ENCODE measurements at places on chromosomes 7 and 10. TPM values are rescaled to one million over a fixed set of nuclear protein-coding genes. Genes with fewer than 3 reads are reported as not detected.

DNA sequence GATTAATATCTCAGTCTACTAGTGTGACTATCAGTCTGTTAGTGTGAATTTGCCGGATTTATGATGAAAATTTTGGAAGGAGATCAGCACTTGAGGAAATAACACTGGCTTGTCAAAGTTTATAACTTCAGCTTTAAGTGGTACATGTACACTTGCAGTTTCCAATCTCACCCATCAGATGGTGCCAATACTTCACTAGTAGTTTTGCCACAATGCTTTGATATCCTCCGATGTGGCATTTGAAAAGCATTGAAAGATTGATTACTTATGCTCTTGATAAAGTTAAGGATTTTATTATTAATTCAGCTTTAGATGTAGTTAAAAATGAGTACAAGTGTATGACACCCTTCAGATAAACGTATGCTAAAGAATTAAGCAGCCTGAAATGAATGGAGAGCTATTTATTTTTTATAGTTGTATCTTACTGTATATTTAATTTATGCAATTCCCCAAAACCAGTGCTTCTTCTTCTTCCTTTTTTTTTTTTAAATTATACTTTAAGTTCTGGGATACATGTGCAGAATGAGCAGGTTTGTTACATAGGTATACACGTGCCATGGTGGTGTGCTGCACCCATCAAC lies 98.2 kb downstream of the ANLN start:
- no peak overlapping the region for H3K4me3 ChIP-seq
- no peak overlapping the region for H3K27ac ChIP-seq
- peak; percentile 57 for DNase-seq
- H3K4me1 ChIP-seq, result peaks cover 2% of the 10 kb centered on the region
- no peaks in the 10 kb centered on the region for H3K36me3 ChIP-seq

DNA sequence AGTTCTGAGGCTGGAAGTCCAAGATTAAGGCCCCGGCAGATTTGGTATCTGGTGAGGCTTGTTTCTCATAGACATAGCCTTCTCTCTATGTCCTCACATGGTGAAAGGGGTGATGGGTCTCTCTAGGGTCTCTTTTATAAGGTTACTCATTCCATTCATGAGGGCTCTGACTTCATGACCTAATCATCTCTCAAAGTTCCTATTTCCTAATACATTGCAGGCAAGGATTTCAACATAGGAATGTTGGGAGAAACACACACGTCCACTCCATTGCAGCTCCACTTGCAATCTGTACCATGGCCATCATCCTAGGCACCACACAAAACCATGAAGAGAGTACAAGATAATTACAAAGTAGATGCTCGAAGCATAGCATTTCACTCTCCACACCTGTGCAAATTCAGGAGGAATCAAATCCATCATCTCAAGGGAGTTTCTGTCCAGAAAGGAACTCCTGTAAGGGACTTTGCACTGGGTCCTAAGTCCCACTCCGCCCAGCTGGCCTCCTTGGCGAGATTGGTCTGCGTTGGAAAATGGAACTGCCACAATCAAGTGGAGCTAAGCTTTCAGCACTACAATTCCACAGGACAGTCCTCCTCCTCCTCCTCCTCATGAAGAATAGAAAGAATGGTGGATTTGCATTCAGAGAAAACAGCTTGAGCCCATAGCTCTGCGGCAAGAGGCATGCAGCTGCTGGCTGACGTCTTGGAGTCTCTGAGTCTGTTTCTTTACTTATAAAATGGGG lies 8.8 kb downstream of the DDC start:
- no peaks in the 10 kb centered on the region for H3K36me3 ChIP-seq
- no peak overlapping the region for H3K27ac ChIP-seq
- no peak for DNase-seq
- peaks cover 39% of the 10 kb centered on the region for H3K27me3 ChIP-seq
- no peak overlapping the region for H3K4me3 ChIP-seq

DNA sequence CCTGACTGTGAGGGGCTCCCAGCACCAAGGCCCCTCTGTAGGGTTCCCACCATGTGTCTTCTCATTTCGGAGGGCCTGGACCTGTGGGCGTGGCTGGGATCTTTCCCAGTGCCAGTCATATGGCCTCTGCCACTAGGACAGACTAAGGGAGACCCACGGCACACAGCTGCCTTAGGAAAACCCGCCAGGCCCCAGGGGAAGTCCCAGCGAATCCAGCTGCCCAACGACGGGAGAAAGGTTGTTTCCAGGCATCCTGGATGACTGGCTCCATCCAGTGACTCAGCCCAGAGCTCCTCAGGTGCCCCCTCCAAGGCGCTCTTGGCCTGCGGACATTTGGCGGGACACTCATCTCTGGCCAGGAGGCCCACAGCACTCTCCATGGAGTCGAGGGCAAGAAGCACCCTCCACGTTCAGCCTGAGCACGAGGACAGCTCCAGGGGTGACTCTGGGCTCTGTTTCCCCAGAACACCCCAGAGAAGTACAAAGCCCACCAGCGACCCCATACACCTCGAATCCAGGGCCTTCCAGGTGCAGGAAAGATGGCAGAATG lies 39.9 kb downstream of the PWWP2B start:
- DNase-seq, result no peak
- H3K36me3 ChIP-seq, result no peaks in the 10 kb centered on the region
- no peak overlapping the region for H3K27ac ChIP-seq

- H3K27me3 ChIP-seq, result no peaks in the 10 kb centered on the region
- no peak overlapping the region for H3K4me3 ChIP-seq
- H3K36me3 ChIP-seq, result no peaks in the 10 kb centered on the region
- no peaks in the 10 kb centered on the region for H3K4me1 ChIP-seq
These were observed 540.4 kb downstream of the CNTNAP2 start for GRCh38 chr7:146656988-146657387.

GRCh38 chr10:30915146-30915545 lies 116.5 kb downstream of the ZNF438 start:
- H3K4me1 ChIP-seq, result no peaks in the 10 kb centered on the region
- DNase-seq, result no peak
- no peaks in the 10 kb centered on the region for H3K27me3 ChIP-seq
- H3K27ac ChIP-seq, result no peak overlapping the region

DNA sequence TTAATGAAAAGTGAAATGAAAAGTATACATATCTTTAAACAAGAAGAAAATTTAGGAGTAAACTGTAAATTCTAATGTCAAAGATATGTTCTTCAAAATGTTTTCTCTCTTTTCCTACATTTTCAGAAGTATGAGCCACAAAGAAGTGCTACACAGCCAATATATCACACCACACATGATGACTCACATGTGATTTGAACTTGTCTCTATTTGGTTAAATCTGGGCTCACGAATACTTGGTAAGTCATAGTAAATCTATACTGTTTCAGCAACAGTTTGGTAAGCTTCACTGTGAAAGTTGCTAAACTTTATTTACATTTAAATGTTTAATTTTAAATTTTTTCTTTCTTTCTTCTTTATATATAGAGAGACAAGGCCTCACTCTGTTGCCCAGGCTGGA lies 380.6 kb upstream of the IGFBP3 start:
- no peak overlapping the region for H3K27ac ChIP-seq
- no peaks in the 10 kb centered on the region for H3K27me3 ChIP-seq
- no peak overlapping the region for H3K4me3 ChIP-seq
- no peaks in the 10 kb centered on the region for H3K4me1 ChIP-seq
- DNase-seq, result no peak

DNA sequence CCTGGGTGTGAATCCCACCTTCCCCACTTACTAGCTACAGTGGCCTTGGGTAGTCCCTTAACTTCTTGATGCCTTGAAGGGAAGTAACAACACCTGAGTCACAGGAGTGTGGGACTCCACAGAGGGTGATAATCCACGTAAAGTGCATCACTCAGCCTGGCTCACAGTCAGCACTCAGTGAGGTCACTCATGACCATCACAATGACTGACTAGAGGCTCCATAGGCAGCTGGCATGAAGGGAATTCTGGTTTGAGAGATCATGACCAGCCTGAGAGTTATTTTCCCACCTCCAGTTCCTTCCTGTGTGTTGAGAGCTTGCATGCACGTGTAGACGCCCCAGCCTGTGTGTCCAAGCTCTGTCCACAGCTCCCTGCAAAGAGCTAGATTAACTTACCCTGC lies 34.8 kb downstream of the NEUROG3 start:
- H3K27me3 ChIP-seq, result peaks cover 14% of the 10 kb centered on the region
- H3K4me3 ChIP-seq, result no peak overlapping the region
- peaks cover 6% of the 10 kb centered on the region for H3K36me3 ChIP-seq
- H3K4me1 ChIP-seq, result no peaks in the 10 kb centered on the region
- H3K27ac ChIP-seq, result no peak overlapping the region

DNA sequence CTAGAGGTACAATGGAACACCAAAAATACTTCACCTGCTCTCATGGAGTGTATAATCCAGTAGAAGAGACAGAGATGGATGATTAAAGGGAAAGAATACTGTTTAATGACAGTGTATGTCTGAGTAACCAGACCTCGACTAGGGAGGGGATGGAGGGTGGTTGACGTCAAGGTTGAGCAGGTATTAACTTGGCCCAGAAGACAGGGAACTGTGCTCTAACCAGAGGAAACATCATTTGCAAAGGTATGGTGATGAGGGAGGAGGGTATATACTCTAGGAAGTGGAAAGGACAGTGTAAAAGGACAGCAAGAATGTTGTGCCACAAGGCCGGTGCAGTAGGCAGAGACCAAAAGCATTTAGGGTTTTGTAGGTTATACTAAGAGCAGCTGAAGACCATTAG lies 2.9 kb downstream of the MIOS start:
- no peak for DNase-seq
- peak overlapping the region; percentile 82 for H3K4me3 ChIP-seq
- peaks cover 35% of the 10 kb centered on the region for H3K36me3 ChIP-seq
- no peaks in the 10 kb centered on the region for H3K27me3 ChIP-seq
- H3K27ac ChIP-seq, result peak overlapping the region; percentile 87
- peaks cover 37% of the 10 kb centered on the region for H3K4me1 ChIP-seq

DNA sequence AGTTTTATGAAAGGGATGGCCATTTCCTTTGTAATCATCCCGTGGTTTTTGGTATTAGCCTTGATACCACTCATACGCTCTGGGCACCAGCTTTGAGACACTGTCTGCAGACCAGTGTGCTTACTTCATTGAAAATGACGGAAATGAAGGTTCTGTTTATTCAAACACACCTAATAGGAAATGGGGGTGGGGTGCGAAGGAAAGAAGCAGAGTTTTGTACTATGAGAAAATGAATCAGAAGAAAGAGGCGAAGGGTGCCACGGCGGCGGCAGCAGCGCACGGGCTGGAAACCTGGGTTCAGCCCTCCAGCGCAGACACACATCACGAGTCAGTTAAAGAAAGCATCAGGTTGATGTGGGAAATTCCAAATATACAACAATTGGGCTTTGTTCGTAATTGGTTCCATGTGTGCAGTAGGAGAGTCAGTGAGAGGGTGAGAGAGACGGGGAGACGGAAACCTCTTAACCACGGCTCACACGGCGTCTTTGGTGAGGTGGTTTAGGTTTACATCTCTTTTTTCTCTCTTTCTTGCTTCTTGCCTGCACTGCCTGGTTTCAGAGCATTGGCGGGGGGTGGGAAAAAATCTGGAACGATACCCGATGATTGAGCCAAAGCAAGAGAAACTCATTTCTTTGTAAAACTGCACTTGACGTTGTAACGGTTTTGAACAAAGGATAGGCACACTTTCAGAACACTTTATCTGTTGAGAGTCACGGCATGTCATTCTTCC lies 321.2 kb downstream of the FRMD4A start:
- peaks cover 30% of the 10 kb centered on the region for H3K4me1 ChIP-seq
- H3K27ac ChIP-seq, result peak overlapping the region; percentile 74
- DNase-seq, result peak; percentile 65
- H3K4me3 ChIP-seq, result peak overlapping the region; percentile 71
- no peaks in the 10 kb centered on the region for H3K36me3 ChIP-seq

DNA sequence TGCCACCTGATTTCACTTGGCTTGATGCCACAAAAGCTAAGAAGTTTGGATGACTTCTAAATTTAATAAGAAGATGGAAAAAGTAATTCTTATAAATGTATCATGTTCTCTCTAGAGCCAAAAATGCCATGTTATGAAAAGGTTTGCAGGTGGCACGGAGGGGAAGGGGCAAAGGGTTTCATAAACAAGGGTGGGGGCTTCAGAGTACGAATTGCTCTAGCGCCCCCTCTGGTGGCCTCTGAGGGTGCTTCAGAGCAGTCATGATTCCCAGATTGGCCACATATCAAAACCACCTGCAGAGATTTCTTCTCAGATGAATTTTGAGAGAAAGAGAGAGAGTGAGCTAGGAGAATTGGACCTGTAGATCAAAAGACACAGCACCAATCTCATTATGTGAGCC lies 208.6 kb upstream of the YAE1 start:
- H3K4me1 ChIP-seq, result peaks cover 8% of the 10 kb centered on the region
- DNase-seq, result no peak
- no peak overlapping the region for H3K4me3 ChIP-seq
- H3K27ac ChIP-seq, result no peak overlapping the region
- peaks cover 5% of the 10 kb centered on the region for H3K27me3 ChIP-seq

- H3K4me1 ChIP-seq, result peaks cover 45% of the 10 kb centered on the region
- no peaks in the 10 kb centered on the region for H3K27me3 ChIP-seq
- H3K4me3 ChIP-seq, result no peak overlapping the region
- peaks cover 10% of the 10 kb centered on the region for H3K36me3 ChIP-seq
These were observed 2.4 kb upstream of the MKLN1 start for GRCh38 chr7:131325179-131325840.

GRCh38 chr7:20474249-20474648 lies 141.2 kb upstream of the ABCB5 start:
- no peak for DNase-seq
- H3K4me3 ChIP-seq, result no peak overlapping the region
- no peaks in the 10 kb centered on the region for H3K27me3 ChIP-seq
- H3K4me1 ChIP-seq, result no peaks in the 10 kb centered on the region
- H3K36me3 ChIP-seq, result no peaks in the 10 kb centered on the region

DNA sequence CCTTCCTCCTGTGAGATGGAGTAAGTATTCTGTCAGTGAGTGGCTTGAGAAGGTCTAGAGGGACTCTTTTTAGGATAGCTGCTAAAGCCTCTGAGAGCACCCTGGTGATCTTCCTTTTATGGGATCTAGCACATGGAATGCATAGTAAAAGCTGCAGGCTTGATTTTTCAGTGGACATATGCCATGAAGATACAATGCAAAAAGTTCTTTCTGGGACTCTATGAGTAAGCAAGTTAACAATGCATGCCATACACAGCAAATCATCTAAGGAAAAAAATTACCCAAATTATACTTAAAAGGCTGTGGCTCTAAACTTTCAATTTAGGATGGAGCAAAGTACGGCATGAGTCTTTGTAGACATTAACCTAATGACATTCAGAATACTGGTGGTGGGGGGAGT lies 154.5 kb downstream of the SGMS1 start:
- H3K4me1 ChIP-seq, result peaks cover 50% of the 10 kb centered on the region
- no peaks in the 10 kb centered on the region for H3K27me3 ChIP-seq
- no peak overlapping the region for H3K27ac ChIP-seq
- peaks cover 19% of the 10 kb centered on the region for H3K36me3 ChIP-seq
- no peak overlapping the region for H3K4me3 ChIP-seq

DNA sequence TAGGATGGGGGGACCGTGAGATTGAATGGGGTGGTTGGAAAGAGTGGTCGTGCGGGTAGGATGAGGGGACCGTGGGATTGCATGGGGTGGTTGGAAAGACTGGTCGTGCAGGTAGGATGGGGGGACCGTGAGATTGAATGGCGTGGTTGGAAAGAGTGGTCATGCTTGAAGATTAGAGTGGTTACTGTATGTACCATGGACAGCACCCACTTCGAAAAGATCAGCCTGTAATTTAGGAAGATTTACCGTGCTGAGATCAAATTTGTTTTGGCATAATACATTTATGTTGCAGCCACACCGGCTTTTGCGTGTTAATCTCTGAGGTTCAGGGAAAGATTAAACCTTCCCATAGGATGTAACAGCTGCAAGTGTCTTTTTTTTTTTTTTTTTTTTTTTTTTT lies 495.2 kb upstream of the ADARB2 start:
- H3K27ac ChIP-seq, result no peak overlapping the region
- no peak for DNase-seq
- H3K4me3 ChIP-seq, result no peak overlapping the region
- H3K4me1 ChIP-seq, result no peaks in the 10 kb centered on the region

IFIT1B gene
- total RNA-seq, result not detected

VSTM4 gene
- not detected for total RNA-seq

EEF1AKMT2 gene
- 22.3 TPM for total RNA-seq

ZNF239 gene
- total RNA-seq, result not detected

CTAGE4 gene
- total RNA-seq, result 1.8 TPM

LIPM gene
- not detected for total RNA-seq

TEX47 gene
- not detected for total RNA-seq

SPDYE11 gene
- not detected for total RNA-seq

All from activated CD8-positive, alpha-beta memory T cell treated with anti-CD3 and anti-CD28 coated beads, Interleukin-2, amount 10 ng/mL, durations not matched to agents 7 days and 5 days (primary cell).